ENCODE measurements at places on chromosomes 1 and 21.

- DNase-seq, result no peak
Observed at GRCh38 chr1:236307435-236307834, 25.7 kb upstream of the ERO1B start.

- DNase-seq, result no peak
Observed at GRCh38 chr21:26934383-26934782, 32.5 kb downstream of the ADAMTS5 start.

- DNase-seq, result peak; percentile 52
Observed at GRCh38 chr1:11961230-11961629, 19.0 kb upstream of the MFN2 start.

DNA sequence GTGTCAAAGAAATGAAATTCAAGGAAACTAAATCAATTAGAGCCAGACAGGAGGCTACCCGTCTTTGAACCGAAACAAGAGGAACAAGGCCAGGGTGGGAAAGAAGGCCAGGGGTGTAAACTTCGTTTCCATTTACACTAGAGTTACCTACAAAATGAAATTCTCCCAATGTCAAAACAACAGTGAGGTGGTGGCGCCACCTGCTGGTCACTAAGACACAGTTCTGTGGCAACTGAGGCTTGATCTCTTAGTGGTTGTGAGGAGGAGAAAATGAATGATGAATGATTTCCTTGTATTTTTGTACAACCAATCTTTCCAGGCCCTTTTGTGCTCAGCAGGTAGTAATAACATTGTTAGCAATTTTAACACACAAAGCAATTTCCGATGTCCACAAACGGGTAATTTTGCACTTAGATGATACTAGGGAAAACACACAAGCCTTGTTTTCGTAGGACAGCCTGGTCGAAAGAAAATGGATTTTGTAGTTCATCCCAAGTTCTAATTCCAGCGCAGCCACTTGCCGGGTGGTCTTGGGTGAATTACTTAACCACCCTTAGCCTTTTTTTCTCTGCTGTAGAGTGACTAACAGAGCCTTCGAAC, 54.8 kb upstream of the SOD1 start:
- peak; percentile 56 for DNase-seq

GRCh38 chr1:35398739-35399138, 130.2 kb downstream of the ZMYM4 start:
- DNase-seq, result no peak

DNA sequence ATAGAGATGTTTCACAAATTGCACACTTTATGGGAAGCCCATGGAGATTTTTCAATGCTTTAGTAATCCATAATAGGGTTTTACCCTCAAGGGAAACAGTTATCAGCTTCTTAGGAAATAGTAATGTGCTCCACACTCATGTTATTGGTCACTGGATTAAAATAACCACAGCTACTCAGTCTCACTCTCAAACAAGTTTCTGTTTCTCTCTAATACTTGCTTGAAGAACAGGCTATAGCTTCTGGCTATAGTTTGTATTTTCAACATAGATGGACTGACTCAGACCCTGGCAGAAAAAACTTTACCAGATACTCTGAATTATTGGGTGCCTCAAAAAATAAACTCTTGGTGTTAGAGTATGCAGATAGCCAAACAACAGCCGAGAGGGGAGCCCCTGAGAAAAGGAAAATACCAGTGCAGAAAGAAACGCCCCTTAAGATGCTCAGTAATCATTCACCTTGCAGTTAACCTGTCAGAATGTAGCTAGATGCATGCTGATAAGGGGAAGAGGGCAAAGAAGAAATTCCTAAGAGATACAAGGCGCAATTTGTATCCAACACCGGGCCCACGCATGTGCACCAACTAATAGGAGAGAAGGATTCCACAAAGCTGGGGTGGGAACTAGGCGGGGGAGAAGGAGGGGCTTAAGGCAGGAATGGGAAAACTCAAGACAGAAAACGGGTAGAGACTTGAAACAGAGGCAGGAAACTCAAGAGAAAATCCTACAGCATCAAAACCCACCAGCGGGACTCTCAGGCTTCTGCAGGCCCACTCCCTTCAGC, 30.4 kb upstream of the PDE4B start:
- DNase-seq, result peak; percentile 57

GRCh38 chr1:223732993-223733798, 20.9 kb downstream of the CAPN2 start:
- DNase-seq, result no peak

- no peak for DNase-seq
Observed at GRCh38 chr1:239952348-239953308, 139.1 kb upstream of the FMN2 start.

DNA sequence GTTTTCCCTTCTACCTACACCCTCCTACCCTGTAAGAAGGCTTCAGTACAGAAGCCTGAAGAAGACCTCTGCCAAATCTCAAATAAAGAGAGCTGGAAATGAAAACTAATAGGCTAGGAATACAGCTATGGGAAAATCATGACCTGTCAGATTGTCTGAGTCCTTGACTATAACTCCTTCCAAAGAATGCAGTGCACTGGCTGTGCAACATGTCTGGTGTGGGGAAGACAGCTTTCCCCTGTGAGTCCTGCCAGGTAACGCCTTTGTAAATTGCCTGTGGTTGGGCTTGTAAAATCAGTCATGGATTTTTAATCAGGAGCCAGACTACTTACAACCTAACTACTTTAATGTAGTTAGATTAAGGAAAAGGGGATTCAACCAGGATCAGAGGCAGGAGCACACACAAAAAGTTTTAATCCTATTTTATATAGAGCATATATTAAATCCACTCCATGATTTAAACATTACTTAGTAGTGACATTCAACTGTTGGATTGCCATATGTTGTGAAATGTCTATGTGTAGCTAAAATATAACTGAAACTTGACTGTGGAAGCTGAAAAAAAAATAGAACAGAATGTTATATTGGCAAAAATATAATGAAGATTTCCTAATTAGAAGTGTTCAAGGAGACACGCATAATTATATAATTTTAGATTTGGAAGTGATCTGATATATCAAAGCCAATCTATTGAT, 1667.8 kb downstream of the KCNT2 start:
- no peak for DNase-seq

DNA sequence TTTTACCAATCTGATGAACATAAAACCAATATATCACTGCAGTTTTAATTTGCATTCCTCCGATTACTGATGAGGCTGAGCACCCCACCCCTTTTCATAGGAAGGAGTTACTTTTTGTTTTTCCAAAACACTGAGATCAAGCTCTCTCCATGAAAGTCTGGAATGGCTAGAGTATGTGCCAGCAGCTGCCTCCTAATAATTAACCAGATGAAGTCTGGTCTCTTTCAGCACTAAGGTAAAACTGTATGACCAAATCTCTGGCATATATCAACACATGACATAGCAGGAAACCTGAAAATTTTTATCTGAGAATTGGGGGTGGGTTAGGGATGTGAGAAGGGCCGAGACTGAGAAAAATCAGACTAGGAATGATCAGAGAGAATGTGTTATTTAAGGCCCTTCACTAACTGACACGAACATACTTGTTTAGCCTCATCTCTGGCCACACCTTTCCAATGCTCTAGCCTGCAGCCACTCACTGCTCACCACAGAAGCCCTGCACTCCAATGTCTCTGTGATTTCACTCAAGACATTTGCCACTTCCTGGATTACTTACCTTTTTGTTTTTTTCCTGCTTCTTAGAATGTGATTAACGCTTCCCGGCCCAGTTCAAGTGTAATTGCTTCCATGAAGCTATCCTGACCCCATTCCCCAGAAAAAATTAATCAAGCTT, 34.7 kb downstream of the WASF2 start:
- DNase-seq, result no peak

DNA sequence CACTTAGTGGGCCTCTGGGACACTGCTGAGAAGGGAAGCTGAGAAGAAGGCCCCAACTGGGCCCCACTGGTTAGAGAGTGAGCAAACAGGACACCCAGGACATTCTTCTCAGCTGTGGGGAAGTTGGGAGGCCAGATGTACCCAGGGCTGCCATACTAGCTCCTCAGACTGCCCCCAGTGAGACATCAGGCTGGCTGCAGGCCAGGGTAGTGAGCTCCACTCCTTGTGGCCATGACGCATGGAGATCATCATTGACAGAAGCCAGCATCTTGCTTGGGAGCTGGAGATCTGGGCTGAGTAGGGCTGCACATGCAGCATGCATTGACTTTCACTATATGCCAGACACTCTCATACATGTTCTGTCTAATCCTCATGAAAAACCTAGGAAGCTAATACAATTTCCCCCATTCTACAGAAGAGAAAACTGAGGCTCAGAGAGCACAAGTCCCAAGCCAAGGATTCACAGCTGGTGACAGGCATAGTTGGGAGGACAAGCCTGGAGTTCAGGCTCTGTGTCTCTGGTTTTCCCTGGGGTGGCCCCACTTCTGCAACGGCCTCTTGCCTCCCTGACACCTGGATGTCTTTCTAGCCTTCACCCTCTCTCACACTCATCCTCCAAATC, 24.1 kb upstream of the MYCL start:
- DNase-seq, result peak; percentile 39

- DNase-seq, result no peak
Observed at GRCh38 chr1:91768120-91768519, 117.8 kb downstream of the TGFBR3 start.

GRCh38 chr1:216960716-216961115, 237.5 kb upstream of the ESRRG start:
- peak; percentile 18 for DNase-seq

DNA sequence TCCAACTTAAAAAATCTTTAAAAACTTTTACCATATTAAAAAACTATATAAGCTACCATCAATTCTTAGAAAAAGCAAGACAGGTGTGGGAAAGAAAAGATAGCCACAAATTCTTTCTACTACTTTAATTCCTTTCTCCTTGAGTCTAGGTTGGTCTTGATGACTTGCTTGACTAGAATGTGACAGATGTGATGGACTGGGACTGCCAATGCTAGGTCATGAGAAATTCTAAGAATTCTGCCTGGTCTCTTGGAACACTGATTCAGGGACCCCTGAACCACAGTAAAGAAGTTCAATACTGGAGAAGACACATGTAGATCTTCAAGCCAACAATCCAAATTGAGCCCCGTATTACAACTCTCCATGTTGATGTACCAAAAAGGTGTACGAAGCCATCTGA, 326.6 kb upstream of the B3GALT2 start:
- DNase-seq, result no peak

GRCh38 chr21:37391666-37392065, 25.1 kb downstream of the DYRK1A start:
- no peak for DNase-seq

- peak; percentile 52 for DNase-seq
Observed at GRCh38 chr1:21680381-21680780, 11.2 kb upstream of the RAP1GAP start.

DNA sequence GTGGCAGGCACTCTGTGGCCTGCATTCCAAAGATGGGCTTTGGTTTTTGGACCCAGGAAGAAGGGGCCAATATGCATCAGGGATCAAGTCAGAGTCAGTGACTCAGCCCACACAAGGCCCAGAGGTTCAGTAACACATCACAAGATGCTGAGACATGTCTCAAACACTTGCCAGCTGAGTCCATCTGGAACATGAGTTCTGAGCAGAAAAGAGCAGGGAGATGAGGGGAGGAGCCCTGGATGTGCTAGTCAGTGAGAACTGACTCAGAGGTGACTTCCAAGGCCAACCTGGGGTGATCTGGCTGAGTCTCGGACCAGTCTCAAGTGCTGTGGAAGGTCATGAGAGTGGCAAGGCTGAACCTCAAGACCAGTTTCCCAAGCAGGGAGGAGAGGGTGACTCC, 150.1 kb downstream of the CDC7 start:
- peak; percentile 99 for DNase-seq

DNA sequence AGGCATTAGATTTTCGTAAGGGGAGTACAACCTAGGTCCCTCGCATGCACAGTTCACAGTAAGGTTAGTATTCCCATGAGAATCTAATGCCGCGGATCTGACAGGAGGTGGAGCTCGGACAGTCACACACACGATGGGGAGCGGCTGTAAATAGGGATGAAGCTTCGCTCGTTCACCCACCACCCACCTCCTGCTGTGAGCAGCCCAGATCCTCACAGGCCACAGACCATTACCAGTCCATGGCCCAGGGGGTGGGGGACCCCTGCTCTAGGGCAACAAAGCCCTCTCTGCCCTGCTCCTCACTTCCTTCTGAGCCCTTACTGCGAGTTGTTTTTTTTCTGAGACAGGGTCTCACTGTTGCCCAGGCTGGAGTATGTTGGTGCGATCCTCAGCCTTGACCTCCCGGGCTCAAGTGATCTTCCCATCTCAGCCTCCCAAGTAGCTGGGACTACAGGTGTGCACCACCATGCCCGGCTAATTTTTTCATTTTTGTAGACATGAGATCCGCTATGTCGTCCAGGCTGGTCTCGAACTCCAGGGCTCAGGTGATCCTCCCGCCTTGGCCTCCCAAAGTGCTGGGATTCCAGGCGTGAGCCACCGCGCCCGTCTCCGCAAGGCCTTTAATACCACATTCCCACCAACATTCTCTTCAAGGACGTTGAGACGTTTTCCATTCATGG, 21.3 kb downstream of the TRPM2 start:
- no peak for DNase-seq

DNA sequence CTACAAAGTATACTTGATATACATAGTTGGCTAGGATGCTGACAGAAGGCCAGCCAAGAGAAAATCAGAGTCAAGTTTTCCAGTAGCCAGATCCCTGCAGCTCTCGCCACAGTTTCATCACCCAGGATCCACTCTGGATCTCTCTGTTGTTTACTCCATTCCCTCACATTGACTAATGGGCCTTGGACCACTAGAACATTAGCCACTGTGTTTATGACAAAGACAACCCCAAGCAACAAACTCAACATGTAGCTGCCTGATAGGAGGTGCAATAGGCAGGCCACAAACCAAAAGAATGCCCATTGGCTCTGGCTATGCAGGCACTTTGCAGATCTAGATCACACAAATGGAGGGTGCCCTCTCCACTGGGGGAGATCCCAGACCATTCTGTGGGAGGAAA, 44.2 kb downstream of the ARHGEF11 start:
- DNase-seq, result peak; percentile 26

- no peak for DNase-seq
Observed at GRCh38 chr1:229617351-229618100, 8.4 kb downstream of the TAF5L start.

DNA sequence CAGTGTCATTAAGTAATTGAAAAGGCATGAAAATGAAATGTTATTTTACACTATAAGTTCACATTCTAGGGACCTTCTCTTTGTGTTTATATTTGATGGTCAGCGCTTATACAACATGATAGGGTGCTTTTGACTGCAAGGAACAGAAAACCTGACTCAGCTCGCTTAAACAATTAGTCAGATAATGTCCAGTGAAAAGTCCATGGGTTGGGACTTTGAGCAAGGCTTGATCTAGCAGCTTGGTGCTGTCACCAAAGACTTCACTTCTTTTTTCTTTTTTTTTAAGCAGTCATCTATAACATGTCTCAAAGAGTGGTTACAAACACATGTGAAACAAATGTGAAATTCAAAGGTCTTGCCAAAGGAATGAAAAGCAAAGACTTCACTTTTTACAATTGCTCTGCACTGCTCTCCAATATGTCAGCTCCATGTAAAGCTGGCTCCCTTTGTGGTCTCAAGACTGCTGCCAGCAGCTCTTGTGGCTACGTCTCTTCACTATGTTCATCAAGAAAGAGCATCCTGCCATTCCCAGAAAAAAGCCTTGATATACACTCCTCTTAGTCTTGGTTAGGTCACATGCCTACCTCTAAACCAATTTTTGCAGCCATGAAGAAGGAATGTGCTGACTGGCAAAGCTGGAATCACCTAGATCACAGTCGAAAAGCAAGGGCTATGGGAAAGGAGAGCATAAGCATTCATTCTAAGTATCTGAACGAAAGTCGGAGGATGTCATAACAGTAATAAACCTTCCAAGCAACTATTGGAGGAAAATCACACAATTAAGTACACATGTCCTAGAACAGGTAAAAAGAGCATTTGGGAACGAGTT, 15.2 kb downstream of the F3 start:
- DNase-seq, result peak; percentile 73

All from AG10803 (cell line).